ENCODE measurements at places on chromosomes 3 and 15.
A peak's percentile ranks its signal among the peaks of the same experiment; 100 is the strongest.

- no peak for DNase-seq
Observed at GRCh38 chr3:46549989-46550388, 16.1 kb downstream of the LRRC2 start.

DNA sequence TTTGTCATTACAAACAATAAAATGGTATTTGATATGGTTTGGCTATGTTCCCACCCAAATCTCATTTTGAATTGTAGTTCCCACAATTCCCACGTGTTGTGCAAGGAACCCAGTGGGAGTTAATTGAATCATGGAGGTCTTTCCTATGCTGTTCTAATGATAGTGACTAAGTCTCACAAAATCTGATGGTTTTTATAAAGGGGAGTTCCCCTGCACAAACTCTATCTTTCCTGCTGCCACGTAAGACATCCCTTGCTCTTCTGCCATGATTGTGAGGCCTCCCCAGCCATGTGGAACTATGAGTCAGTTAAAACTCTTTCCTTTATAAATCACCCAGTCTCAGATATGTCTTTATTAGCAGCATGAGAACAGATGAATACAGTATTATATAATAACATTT, 15.4 kb upstream of the AADAC start:
- DNase-seq: no peak

DNA sequence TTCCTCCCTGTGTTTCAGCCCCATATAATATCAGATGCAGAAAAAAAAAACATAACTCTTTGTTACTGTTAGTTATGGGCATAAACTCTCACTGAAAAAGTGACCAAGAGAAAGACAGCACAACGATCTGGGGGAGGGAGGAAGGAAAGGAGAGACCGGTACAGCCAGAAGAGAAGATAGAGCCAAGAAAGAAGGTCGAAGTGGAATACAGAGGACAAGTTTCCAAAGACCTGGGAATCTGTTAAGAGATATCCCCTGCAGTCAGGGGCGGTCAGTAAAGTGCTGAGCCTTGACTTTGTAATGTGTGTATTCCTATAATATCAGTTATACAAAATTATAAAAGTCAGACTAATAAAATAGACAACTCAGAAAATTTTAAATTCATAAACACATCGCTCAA, 3.3 kb downstream of the ALDH1A2 start:
- DNase-seq: no peak

GRCh38 chr3:156964577-156964976, 138.4 kb downstream of the LEKR1 start:
- DNase-seq: no peak

GRCh38 chr3:28053759-28054158, 187.7 kb upstream of the CMC1 start:
- no peak for DNase-seq

DNA sequence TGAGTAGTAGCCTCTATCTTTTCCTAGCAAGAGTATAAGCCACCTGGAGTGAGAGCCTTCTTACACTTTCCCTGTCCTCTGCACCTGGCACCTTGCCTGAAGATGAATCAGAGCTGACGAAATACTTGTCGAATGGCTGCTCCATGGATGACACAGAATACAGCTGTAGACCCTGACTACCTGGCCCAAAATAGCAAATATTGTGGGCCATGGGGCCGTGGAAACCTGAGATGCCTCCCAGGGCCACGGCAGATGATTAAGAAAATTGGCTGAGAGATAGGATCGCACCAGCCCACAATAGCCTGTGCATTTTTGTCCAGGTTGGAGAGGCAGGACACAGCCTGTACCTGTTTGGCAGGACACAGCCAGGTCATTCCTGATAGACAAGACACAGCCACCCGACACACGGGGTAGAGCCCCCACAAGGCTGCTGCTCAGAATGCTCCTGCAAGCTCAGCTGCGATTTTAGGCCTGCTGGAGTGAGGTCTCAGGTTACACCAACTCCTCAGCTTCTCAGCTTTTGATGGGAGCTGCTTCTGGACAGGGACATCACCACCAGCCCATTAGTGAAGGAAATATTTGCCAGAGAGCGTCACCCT, 22.9 kb upstream of the TPM1 start:
- no peak for DNase-seq

GRCh38 chr3:143535994-143536784, 312.1 kb downstream of the SLC9A9 start:
- no peak for DNase-seq

DNA sequence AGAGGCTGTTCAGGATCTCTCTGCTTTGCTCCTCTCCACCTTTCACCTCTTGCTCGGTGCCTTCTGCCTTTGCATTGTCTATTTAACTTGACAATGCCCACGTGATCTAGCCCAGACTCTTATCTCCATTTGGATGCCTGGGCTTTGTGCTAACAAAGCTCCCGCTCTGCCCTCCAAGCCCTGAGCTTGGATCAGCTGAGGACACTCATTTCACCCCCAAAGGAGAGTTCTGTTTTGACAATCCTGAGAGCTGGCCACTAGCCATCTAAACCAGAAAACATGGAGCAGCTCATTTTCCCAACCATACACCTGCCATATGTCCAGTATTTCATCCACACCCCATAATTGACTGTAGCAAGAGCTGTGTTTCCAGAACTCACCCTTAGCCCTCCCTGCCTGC, 12.8 kb downstream of the GPR176 start:
- DNase-seq: no peak

DNA sequence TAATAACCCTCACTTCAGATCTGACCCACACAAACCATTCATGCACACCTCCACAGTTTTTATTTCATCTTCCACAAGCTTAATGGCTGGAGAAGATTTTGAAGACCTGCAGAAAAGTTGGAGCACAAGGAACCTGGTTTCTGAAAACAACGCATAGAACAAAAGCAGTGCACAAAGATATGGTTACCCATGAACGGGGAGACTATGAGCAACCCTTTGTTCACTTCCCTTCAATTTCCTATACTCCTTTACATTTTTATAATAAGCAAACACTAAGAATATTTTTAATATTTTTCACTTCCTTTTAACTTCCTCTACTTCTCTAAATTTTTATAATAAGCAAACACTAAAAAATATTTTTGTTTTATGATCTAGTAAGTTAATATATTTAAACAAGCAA, 103.5 kb upstream of the UBE2E2 start:
- no peak for DNase-seq

DNA sequence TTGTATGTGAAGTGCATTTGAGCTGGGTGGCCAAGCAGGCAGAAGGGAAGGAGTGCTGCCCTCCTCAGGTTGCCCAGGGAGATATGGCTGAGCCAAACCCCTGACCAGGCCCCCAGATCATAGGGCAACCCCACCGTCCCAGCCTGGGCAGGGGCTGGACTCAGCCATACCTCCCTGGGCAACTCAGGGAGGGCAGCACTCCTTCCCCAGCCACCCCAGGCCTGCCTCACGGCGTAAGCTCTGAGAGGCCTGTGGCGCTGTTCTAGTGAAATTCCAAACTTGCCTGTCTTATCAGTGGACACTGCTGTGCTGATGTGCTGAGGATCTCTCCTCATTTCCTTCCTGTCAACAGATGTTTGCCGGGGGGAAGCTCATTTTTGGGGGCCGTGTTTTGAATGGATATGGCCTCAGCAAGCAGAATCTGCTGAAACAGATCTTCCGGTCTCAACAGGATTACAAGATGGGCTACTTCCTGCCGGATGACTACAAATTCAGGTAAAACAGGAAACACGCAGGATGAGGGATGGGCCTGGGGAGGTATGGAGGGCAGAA, 57.6 kb upstream of the FGD5 start:
- peak; percentile 95 for DNase-seq

GRCh38 chr3:50581459-50581842, 12.1 kb downstream of the HEMK1 start:
- no peak for DNase-seq

DNA sequence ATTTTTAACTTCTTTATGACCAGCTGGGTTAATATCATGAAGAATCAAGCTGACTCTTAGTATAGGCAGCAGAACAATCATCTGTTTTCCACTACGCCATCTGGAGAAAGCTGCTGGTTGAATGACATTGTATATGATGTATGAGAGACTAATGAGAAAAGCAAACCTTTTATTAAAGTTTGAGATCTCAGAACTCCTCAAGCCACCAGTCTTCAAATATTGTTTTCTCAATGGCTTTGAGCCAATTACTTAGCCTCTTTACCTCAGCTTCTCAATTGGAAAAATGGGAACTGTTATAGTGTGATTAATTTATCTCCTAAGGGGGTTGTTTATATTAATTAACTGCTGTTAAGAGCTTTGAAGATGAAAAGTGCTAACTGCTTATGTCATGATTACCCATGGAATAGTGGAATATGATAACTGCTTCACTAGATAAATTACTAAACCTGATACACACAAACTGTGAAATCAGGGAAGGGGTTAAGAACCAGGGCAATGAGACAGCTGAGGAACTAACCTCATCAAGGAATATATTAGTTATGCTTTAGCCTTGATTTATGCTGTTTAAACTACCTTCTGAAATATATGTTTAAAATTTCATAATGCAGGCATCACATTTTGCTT, 330.1 kb downstream of the SOX2 start:
- no peak for DNase-seq

DNA sequence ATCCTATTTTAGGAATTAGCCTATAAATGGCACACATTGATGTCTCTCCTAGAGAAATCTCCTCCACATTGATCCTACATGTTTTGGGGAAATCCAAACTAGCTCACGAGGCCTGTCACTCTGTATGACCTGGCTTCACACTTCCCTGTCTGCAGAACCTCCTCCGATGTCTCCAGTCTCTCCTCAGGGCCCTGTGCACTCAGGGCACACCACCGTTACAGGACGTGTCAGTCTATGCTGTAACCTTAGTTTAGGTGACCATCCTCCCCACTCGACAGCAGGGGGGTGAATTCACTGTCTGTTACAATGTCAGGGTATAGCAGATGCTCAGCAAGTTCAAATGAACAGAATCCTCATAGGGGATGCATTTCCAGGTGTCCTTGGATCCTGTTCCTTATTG, 249.1 kb downstream of the OCA2 start:
- DNase-seq: no peak

GRCh38 chr3:54168451-54168850, 46.1 kb downstream of the CACNA2D3 start:
- DNase-seq: no peak

DNA sequence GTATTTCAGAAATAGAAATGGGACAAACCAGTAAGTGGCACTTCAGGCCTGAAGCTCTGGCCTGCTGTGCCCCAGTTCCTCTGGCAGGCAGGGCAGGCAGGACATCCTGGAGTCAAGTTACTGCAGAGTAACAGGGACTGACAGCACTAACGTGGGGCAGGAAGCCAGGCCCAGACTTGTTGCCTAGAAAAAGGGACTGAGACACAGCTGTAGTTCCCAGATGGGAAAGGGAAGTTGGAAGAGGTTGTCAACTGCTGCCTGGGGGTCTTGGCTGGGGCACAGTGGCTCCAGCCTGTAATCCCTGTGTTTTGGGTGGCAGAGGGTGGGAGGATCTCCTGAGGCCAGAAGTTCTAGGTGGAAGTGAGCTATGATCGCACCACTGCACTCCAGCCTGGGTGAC, 171.9 kb downstream of the FMN1 start:
- peak; percentile 4 for DNase-seq

- no peak for DNase-seq
Observed at GRCh38 chr15:72078887-72079286, 39.1 kb downstream of the MYO9A start.

- DNase-seq: no peak
Observed at GRCh38 chr3:1318296-1319005, 225.6 kb downstream of the CNTN6 start.

DNA sequence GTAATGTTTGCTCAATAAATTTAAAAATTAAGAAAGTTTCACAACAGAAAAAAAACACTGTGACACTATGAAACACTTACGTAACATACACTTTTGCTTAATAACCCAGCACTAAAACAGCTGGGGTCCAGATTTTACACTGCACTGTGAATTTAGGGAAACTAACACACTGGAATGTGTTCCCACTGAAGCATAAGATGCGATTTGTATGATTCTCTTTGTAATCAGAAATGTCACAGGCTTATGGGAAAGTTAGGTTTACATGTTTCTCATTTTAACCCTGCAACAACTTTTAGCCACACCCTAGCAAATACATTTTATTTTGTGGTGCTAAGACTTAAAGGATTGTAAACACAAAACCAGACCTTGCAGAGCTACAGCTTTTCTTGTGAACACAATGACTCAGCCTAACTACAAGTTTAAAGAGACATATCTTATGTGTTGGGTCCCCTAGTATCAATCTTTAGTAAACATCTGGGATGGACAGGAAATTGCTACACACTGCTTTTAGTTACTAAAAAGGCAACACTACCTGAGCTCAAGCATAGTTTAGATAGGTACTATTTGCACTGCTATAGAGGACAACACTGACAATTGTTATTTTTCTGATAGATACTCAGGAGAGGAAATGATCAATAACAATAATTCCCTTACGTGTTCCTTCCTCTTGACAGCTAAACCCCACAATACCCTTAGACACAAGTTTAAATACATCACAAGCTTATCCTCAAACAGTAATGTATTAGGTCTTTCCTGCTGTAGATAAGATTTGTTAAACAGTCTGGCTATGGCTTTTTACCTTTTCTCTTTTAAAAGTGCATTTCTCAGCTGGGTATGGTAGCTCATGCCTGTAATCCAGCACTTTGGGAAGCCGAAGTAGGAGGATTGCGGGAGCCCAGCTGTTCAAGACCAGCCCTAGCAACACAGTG, 3.8 kb downstream of the PLD1 start:
- DNase-seq: peak; percentile 35

- DNase-seq: no peak
Observed at GRCh38 chr15:57298204-57298603, 78.1 kb upstream of the CGNL1 start.

DNA sequence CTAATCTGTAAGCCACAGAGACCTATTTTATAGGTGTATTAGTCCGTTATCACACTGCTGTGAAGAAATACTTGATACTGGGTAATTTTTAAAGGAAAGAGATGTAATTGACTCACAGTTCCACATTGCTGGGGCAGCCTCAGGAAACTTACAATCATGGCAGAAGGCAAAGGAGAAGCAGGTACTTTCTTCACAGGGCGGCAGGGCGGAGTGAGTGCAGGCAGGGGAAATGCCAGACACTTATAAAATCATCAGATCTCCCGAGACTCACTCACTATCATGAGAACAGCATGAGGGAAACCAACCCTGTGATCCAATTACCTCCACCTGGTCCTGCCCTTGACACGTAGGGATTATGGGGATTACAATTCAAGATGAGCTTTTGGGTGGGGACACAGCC, 108.7 kb downstream of the GALK2 start:
- DNase-seq: no peak

DNA sequence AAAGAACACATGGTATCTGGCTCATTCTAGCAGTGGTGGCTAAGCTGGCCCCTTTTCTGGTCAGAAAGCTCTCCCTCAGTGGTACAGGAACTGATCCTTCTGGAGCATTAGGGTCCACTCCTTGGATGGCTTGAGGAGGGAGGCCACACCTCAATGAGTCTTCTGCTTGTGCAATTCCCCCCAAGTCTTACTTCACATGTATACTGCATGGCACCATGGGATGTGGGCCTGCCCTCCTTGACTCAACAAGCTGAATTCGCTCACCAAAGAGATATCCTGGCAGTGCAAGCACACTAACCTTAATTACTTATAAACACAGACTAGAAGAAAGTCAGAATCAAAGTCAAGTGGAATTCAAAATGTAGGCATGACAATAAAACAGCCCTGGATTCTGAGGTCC, 133.8 kb upstream of the SLC2A2 start:
- no peak for DNase-seq

All from KBM-7 (cell line).